Kasumi-1 (cell line): ENCODE measurements at places on chromosomes 12 and 14.

- peak; percentile 50 for DNase-seq
Measured at GRCh38 chr12:88153959-88154358, 11.9 kb downstream of the TMTC3 start.

DNA sequence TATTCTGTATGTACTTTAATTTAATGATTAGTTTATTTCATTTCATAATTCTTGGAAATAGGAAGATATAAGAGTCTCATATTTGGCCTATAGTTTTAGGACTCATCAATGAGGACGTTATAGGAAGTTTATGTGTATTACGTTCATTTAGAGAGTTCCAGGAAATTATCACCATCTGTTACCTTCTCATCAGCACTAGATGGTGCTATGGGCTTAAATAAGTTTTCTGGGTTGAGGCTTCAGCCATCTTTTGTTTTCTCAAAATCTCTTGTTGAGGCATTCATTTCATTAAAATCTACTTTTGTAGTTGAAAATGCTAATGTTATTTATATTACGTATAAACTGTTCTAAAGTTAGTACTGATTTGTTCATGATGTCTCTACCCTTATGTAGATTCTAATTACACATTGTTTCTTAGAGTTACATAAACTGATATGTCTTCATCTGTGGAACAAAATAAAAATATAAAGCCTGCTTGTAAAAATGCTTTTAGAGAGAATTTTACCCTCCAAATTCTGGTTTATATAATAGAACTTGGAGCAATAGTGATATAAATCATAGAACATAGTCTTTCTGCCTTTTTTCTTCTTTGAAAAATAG, 89.2 kb downstream of the CFAP54 start:
- peak; percentile 86 for DNase-seq

GRCh38 chr12:20567413-20567812, 127.7 kb upstream of the SLCO1C1 start:
- DNase-seq, result no peak

GRCh38 chr14:54738009-54738408, 164.6 kb downstream of the GCH1 start:
- peak; percentile 86 for DNase-seq

DNA sequence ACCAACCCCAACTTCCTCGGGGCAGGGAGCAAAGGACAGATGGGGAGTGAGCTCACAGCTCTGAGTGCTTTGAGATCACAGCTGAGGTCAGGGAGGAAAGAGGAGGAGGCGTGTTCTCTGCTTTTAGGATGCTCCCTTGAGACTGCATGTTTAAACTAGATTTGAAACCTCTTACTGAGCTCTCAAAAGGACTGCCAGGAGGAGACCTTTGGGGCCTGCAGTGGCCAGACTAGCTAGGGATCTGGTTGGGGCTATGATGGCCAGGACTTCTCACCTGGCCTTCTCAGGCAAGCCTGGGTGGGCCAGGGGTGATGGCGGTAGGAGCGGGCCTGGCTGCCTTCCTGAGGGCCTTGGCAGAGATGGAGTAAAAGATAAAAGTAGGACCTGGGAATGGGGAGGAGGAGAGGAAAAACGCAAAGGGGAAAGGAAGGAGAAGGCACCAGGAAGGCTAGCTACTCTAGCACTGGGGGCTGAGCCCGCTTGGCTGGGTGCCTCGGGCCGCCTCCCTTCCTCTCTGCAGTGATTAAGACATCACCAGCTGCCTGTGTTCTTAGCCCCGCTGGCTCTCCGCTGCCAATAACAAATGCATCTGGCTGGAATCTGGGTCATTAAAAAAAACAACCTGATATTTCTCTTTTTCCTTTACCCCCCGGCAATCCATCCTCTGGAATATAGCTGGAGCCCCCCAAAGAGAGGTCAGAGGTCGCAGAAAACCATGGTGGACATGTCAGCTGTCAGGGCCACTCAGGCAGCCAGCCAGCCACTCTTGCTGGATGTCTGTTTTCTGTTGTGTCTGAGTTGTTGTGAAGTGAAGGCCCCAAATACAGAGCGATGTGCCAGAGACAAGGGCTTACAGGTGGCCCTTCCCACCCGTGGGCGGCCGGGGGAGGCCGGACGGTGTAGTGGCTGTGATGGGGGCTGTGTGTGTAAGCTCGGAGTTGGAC, 141.3 kb downstream of the TSPAN9 start:
- DNase-seq, result no peak

DNA sequence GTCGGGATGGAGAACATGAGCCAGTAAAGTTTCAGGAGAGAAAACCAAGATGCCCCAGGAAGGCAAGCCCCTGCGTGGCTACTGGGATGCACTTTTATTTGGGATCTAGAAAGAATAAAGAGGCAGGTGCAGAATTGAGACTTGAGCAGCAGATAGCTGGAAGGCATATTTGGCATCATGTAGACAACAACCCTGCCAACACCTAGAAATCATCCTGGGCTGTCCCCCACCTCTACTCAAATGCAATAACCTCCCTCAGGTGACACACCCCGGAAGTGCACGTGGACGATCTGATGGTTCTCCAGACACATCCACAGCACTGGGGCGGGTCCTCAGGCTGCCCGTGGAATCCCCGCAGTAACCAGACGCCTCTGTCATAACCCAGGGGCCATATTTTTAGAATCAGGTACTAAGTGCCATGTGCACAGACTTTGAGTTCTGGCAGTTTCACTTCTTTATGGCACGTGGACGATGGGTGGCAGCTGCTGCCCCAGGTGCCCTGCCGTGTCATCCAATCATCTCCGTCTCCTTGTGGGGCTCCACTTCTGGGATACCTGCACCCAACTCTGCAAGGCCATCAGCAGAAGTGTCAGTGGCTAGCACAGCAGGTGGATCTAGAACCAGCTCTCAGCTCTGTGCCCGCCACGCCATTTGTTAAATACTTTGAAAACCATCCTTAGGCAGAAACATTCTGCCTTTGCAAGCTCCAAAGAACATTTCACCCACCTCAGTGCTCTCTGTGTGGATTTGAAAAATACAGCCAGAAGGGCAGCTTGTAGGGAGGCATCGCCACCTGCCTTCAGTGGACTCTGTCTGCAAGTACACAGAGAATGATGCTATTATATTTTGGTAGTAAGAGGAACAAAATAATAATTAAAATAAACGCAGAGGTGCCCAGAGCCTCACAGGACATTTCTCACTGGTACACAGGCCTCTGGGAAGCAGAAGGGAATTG, 771.7 kb upstream of the TMEM132C start:
- DNase-seq, result no peak

DNA sequence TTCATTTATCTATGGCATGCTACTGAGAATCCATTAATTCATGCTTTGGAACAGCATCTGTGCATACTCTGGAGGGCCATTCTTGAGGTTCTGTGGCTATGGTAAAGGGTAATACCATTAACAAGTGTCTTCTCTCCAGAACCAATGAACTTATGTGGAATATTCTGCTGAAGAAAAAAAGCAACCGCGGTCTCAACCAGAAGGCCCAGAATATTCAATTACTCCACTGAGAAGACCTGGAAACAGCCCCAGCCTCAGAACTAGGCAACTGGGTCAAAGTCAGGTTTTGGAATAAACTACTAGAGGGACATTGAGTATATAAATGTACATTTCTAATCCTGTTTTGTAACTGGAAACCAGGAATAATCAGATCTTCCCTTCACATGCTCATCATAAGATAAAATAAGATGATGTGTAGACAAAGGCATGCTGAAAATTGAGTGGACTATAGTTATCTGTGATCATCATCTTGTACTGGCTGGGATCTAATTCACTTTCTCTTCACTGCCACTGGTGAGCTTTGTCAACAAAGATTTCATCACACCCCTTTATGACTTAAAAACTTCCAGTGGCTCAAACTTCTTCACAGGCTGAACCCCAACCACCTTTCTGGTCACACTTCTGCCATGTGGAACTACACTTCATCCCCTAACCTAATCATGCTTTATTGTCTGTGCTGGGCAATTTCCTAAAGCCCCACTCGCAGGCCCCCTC, 6.0 kb downstream of the SPTB start:
- DNase-seq, result no peak

GRCh38 chr12:51874486-51874885, 13.4 kb upstream of the ANKRD33 start:
- DNase-seq, result no peak

- DNase-seq, result no peak
Measured at GRCh38 chr14:70810621-70811020, 1.3 kb upstream of the MAP3K9 start.

- DNase-seq, result no peak
Measured at GRCh38 chr12:132451172-132451835, 38.6 kb upstream of the FBRSL1 start.

GRCh38 chr12:60278209-60278608, 682.4 kb downstream of the SLC16A7 start:
- DNase-seq, result no peak

- no peak for DNase-seq
Measured at GRCh38 chr12:123109319-123109772, 41.5 kb downstream of the PITPNM2 start.

DNA sequence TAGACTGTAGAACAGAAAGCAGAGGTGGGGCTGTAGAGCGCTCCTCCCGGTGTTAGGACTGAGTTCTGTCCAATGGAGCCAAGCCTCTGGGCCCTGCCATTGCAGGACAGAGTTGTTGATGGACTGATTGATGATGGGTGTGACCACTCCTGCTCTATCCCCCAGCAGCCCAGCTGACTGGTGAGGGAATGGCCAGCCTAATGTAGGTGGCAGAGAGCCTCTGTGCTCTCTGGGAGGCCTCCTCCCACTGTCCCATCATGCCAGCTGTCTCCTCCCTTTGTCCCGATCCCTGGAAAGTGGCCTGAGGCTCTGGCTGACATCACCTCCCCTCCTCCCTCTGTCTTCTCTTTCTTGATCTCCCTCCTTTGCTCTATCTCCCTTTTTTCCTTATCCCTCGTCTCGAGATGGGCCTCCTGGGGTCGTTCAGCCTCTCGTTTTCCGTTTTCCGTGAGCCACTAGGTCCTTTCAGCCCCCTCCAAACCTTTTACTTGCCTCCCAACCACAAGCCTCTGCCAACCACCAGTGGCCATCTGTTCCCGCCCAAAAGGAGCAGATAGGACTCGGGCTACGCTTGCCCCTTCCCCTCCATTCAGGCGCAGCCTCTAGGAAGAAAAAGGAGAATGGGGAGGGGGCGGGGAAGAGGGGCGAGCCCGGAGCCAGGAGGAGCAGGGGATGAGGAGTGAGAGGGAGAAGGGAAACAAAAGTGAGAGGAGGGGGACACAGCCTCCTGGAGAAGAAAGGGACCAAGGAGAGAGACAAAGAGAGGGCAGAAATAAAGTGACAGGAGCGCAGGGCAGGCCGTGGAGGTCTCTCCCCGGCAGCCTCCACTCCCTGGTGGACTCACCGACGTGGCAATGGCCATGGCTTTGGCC, 572 bp downstream of the EFS start:
- no peak for DNase-seq

DNA sequence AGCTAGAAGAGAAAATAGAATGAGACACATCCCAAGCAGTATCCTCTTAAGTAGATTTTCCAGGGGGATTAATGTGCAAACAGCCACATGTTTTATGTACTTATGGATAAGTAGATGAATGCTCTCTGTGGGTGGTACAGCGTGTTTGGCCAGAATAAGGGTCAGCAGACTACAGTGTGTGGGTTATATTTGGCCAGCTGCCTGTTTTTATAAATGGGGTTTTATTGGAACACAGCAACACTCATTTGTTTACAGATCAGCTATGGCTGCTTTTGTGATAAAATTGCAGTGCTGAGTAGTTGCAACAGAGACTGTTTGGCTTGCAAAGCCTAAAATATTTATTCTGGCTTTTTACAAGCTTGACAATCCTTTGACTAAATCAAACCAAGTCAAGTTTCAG, 780.2 kb upstream of the SEL1L start:
- DNase-seq, result no peak

GRCh38 chr12:12804432-12804886, 8.7 kb upstream of the DDX47 start:
- DNase-seq, result no peak

DNA sequence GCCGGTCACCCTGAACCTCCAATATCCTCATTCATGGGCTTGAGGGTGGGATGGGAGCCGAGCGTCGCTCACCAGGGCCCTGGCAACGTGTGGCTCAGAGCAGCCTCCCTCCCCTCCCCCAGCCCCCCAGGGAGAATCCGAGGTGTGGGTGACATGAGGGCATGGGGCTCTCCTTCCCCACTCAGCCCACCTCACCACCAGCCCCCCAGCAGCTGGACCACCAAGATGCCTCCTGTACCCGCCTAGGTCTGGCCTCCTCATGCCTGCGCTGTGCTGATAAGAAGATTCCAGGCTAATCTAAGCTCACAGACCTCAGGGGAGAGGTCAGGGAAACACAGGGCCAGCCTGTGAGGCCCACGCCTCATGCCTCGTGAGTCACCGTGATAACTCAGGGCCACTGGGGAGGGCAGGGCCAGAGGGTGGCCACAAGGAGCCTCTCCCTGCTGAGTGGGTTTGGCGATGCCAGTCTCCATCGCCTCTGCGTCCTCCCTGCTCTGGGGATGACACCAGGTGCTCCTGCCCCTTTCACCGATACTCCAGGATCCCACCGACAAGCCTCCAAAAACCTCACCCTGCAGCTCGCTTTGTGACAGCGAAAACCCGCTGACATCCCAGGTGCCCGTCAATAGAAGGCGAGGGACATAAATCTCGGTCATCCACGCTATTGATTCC, 56.9 kb downstream of the TESC start:
- DNase-seq, result no peak

- no peak for DNase-seq
Measured at GRCh38 chr12:120116441-120116791, at the start of gene RAB35. Gene RAB35 (minus strand): TSS chr12:120116753. CDS start chr12:120116650, 103 bp downstream.

DNA sequence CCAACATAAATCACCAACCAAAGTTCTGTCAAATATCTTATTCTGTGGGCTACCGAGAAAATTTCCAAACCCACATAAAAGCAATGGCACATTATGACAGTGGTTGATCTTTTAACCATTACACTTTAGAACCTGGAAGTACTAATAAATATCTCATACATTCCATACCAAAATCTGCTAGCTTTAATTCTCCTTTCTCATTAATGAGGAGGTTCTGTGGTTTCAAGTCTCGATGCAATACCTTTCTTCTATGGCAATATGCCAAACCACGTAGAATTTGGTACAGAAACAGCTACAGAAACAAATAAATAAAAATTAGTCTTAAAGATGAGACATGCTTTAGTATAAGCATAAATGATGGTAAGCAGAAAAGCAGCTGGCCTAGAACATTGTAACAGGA, 100.7 kb downstream of the ELK3 start:
- DNase-seq, result no peak

- DNase-seq, result no peak
Measured at GRCh38 chr14:22474730-22475351, 114.2 kb downstream of the DAD1 start.

- DNase-seq, result peak; percentile 64
Measured at GRCh38 chr14:30874120-30874998, at the start of gene COCH. Gene COCH (plus strand): TSS chr14:30874559. CDS start chr14:30874939, 380 bp downstream.

DNA sequence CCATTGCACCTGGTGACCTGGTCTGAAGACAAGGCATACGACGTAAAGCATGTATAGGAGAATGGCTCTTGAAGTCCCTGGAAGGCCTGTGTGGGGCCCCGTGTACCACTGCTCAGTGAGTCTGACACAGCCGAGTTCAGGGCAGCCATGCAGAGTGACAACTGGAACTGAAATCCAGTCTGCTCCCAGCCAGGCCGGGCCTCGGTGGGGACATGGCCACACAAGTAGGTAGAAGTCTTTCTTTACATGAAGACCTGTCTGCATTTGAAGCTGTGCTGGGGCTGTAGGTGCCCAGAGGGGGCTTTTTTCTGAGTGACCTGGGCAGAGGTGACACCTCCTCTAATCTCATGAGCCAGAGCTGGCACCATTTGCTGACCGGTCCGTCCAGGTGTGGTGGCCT, 35.7 kb downstream of the ADGRD1 start:
- DNase-seq, result no peak
